Endothelial cell of umbilical vein (primary cell): ENCODE measurements at places on chromosomes 3 and 15. TPM values are rescaled to one million over a fixed set of nuclear protein-coding genes. Genes with fewer than 3 reads are reported as not detected.

DNA sequence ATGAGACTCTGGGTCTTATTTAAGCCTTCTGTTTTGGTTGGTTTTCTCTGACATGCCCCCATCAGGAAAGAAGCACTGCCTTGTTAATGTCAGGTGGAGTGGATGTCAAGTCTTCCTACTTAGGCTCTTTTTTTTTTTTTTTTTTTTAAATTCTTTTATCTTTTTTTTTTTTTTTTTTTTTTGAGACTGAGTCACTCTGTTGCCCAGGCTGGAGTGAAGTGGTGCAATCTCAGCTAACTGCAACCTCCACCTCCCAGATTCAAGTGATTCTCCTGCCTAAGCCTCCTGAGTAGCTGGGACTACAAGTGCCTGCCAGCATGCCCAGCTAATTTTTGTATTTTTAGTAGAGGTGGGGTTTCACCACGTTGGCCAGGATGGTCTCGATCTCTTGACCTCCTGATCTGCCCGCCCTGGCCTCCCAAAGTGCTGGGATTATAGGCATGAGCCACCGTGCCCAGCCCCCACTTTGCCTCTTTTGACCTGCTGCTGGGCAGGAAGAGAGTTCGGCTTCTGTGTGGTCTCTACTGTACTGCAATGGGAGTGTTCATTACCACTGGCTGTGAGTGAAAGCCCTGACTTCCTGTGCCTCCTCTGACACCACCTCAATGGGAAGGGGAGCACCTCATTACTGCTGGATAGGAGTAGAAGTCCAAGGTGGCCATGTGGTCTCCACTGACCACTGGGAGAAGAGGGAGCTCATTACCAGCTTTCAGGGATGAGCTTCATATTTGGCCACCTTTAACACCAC lies 10.9 kb downstream of the CTDSPL start:
- DNase-seq = no peak

The LRRIQ4 gene
- not detected in 2 replicates for total RNA-seq

DNA sequence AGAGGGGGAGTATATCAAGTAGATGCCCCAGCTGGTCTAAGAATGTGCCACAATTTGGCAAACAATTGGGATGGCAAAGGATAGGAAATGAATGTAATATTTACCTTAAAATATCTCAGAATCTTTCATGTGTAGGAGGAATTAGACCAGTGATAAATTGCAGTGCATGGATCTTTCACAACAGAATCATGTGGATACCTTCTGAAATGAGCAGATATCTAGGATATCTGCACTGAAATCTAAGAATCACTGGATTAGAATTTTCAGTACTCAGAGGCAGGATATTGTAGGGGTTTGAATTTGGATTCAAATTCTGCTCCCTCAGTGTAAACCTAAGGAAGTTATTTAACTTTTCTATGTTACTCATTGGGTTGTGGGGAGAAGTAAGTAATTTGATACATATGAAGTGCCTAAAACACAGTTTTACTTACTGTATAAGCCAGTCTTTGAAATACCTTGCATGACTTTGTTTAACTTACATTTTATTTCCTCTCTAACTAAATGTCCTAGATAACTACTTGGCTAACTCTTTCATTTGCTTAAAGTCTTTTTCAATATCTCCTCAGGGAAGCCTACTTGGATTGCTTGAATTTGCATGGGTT lies 8.8 kb downstream of the IL1RAP start:
- DNase-seq = no peak

DNA sequence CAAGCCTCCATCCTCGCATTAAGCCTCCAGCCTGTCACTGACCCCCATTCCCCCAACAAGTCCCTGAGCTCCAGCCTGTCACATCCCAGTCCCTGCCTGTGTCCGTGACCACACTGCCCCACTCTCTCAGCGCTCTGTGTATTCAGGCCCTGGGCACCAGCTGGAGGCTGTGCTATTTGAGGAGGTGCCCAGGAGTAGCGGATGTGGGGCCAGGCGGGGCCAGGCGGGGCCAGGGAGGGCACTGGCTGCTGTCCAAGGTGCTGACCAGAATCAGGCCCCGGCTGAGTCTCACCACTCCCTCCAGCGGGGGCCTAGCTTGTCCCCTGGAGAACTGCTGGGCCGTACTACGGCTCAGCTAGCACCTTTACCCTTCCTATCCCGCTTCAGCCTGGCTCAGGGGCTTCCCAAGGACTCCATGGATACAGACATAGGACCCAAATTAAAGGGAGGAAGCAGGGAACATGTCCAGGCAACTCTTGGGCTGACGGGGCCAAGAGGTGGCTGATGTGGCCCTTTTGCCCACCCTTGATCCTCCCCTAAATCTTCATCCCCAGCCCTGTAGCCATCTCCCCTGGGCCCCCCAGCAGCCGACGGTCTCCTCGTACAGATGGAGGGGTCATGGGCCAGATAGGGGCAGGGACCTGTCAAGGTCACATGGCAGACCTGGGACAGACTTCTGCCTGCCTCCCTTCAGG lies 1.1 kb downstream of the HHATL start:
- DNase-seq = peak; percentile 15

DNA sequence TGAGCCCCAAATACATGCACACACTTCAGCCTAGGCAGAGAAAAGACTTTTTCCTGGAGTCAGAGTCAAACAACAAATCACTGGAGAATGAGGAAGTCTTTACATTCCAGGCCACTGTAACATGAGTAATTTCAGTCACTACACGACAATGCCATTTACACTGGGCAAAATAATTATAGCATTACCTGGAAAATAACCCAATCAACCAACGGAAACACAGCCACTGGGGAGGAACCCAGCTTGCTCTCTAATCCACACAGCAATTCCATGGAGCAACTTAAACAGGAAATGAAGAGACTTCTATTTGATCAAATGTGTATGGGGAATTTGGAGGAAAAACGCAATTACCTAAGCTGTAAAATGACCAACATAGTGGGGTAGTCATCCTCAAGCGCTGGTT lies 15.2 kb downstream of the FSTL1 start:
- peak; percentile 90 for DNase-seq

- DNase-seq = no peak
Measured at GRCh38 chr15:60760646-60761504, 281.9 kb upstream of the ICE2 start.

DNA sequence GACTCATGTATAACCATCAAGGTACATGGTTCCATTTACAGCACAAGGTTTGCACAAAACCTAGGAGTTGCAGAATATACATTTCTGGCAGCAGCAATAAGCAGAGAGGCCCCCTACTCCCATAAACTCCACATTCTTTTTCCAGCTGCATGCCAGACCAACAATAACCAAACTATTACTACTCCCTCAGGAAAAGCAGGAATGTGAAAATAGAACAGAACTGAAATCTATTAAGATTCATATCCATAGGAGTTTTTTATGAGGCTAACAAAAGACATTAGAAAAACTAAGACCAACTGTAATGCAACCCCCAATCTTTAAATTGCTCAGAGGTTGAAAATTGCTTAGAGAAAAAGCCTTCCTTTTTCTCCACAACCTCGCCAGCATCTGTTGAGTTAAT lies 27.6 kb upstream of the TOP2B start:
- DNase-seq = no peak

GRCh38 chr3:133512416-133513089 lies 60.9 kb upstream of the CDV3 start:
- peak; percentile 73 for DNase-seq

GRCh38 chr3:41519746-41520145 lies 320.4 kb downstream of the CTNNB1 start:
- DNase-seq = no peak

The INSYN1 gene
- total RNA-seq = 0.58 TPM in 1 of 2 replicates, not detected in the other

The STIMATE gene
- 18.2 and 19.6 TPM in 2 replicates for total RNA-seq

The KNG1 gene
- not detected in 2 replicates for total RNA-seq

DNA sequence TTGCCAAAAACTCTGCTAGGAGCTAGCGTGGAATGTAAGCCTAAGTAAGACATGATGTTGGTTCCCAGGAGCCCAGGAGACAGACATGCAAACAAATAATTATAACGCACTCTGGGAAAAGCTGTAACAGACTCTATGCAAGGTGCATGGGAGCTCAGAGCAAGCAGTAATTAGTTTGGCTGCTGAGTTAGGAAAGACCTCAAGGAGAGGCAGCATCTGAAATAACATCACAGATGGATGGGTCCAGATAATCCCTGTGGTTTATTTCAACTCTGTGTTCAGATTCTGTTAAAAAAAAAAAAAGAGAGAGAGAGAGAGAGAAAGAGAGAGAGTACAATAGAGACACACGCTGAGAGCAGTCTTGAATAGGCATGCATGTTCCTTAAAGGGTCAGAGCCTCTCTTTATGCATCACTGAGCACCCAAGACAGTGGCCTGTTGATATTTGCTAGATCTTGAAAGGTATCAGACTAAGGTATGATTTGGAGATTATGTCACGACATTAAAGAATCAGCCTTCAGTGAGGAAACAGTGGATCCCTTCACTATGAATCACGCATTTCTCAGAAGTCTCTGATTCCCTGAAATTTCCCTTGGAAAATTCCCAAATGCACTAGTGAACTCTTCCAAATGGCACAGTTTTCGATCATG lies 124.4 kb upstream of the LIPC start:
- DNase-seq = no peak

GRCh38 chr15:46293550-46293949 lies 658.7 kb downstream of the SQOR start:
- no peak for DNase-seq

- no peak for DNase-seq
Measured at GRCh38 chr3:46551615-46552014, 14.5 kb downstream of the LRRC2 start.

DNA sequence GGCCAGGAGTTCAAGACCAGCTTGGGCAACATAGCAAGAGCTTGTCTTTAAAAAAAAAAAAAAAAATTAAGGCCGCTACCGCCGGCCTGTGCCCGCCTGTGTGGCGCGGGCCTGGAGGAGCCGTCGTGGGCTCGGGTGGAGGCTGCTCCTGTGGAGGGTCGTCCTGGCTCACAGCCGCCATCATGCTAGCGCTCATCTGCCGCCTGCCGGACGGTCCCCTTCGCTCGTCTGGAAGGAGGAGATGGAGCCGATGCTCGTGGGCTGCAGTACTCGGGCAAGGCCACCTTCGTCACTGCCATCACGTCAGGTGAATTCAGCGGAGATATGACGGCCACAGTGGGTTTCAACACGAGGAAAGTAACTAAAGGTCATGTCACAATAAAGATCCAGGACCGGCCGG lies 37.4 kb downstream of the TFRC start:
- no peak for DNase-seq

- DNase-seq = no peak
Measured at GRCh38 chr15:79130535-79131130, 40.1 kb upstream of the RASGRF1 start.

- DNase-seq = no peak
Measured at GRCh38 chr3:62805580-62806277, 69.5 kb downstream of the CADPS start.

- no peak for DNase-seq
Measured at GRCh38 chr3:180860180-180860858, 52.2 kb upstream of the FXR1 start.

The TMCO5A gene
- not detected in 2 replicates for total RNA-seq

GRCh38 chr3:78825858-78826215 lies 942.0 kb downstream of the ROBO1 start:
- DNase-seq = no peak

DNA sequence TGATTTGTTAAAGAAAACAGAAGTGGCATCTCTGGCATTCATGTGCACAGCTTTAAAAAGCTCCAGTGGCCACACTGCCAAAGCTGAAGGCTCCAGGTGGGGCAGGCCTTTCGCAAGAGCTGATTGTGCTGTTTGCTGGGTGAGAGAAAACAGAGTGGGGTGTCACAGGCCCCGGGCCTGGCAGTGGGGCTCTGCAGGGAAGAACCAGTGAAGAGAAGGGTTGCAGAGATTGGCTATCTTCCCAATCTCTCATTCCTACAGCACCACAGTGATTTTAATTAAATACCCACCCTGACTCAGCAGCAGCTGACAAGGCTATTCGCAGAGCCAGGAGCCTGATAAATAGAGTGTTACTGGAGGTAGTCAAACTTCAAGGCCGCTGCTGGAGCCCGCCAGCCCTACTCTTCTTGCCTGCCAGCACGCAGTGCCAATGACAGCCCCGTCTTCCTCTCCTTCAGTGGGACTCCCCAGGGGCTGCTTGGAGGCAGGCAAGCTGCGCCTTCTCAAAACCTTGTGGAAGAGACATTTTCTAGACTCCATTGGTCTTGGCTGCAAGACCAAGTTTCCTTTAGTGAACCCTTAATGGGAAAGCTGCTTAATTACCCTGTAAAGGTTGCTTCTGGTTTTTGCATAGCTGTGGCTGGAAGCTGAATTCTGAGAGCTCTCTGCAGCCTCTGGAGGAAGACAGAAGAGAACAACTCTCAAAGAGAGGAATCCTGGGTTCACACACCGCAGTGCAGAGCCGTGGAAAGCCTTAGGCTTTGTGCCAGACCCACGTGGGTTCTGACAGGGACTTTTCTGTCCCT lies 225.8 kb upstream of the SLCO3A1 start:
- DNase-seq = no peak

- no peak for DNase-seq
Measured at GRCh38 chr15:68471541-68471940, 39.6 kb upstream of the ITGA11 start.

GRCh38 chr3:123258359-123258758 lies 56.6 kb downstream of the SEC22A start:
- no peak for DNase-seq

DNA sequence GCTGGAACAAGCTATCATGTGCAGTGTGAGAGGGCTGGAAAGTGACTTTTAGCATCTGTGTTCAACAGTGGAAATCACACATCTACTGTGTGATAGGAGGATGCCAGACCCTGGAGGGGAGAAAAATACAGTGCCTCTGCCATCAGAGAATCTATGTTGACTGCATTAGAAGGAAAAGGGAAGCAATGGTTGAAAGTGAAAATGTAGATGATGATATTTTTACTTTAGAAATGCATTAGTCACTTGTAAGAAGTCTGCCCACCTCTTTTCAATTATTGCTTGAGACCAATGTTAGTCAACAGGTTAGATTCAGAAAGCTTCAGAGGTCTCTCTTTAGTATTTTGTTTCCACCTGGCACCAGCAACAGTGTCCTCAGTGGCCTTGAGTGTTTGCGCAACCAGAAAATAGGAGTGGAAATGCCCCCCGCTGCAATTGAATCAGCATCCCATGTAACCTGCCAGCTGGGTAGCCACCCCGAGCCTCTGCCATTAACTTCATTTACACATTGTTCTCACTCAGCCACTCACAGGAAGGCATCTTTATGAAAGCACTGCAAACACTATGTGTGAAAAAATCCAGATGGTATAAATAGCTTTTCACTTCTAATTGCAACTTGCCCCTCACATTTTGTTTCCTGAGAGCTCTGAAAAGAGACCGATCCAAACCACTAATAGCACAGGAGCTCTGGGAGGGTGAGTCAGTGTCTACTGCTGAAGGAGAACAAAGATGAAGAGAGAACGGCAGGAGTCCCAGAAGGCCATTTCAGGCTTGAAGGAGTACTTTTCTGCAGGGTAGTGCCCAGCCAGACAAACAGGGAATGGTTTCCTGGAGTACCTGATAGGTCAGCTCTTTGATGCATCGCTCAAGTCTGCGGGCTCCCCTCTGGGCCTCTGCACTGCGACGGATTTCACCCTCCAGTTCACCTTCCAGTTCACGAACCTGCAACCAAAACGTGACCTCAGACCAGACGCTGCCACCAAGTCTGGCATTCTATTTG lies 92.1 kb downstream of the HHLA2 start:
- no peak for DNase-seq

DNA sequence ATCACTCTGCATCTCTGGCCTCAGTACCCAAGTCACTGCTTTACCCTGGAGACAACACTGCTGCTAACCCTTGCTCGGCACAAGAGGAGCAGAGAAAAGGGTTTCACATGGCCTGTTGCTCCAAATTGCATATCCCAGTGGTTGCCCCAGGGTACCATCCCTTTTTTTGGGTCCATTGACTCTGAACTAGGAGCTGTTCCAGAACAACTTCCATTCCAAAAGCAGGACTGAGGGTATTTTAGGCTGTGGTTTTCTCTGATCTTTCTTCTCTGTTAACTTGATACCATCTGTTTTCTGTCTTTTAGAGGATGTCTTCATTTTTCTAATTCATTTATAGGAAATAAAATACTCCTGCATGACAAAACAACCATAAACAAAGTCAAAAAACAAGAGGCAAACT lies 17.3 kb upstream of the RYK start:
- no peak for DNase-seq
